ENCODE measurements at places on chromosomes 1 and 21. TPM values are rescaled to one million over a fixed set of nuclear protein-coding genes. Genes with fewer than 3 reads are reported as not detected.

OLFM3 gene
- not detected for polyA plus RNA-seq

DNA sequence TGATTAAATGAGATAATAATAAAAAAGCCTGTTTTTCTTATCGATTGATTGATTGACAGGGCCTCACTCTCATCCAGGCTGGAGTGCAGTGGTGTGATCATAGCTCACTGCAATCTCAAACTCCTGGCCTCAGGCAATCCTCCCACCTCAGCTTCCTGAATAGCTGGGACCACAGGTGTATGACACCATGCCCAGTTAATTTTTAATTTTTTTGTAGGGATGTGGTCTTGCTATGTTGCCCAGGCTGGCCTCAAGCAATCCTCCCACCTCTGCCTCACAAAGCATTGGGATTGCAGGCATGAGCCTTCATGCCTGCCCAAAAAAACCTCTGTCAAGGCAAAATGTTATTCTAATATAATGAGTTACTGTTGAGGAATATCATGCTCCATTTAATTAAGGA lies 346.4 kb upstream of the DAB1 start:
- DNase-seq: no peak
- H3K36me3 ChIP-seq: no peaks in the 10 kb centered on the region
- H3K27ac ChIP-seq: no peak overlapping the region
- no peak overlapping the region for H3K4me3 ChIP-seq

GRCh38 chr1:116386042-116386441 lies 13.0 kb downstream of the ATP1A1 start:
- no peaks in the 10 kb centered on the region for H3K27me3 ChIP-seq
- no peak overlapping the region for H3K27ac ChIP-seq
- peaks cover 74% of the 10 kb centered on the region for H3K36me3 ChIP-seq
- H3K4me1 ChIP-seq: peaks cover 11% of the 10 kb centered on the region
- DNase-seq: no peak
- no peak overlapping the region for H3K4me3 ChIP-seq

DNA sequence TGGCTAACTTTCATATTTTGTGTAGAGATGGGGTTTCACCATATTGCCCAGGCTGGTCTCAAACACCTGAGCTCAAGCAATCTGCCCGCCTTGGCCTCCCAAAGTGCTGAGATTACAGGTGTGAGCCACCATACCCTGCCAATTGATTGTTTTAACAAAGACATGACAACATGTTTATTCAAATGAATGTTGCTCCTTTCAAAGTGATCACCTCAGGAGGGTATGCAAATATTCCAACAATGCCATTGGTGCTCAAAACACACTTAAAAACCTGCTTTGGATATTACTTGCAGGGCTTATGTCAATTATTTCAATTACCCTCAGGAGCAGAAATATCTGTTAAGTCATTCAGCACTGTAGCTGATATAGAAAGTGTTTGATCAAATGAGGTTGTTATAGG lies 7.9 kb downstream of the LAX1 start:
- H3K4me3 ChIP-seq: no peak overlapping the region
- no peak for DNase-seq
- H3K27ac ChIP-seq: no peak overlapping the region
- peaks cover 15% of the 10 kb centered on the region for H3K4me1 ChIP-seq

DNA sequence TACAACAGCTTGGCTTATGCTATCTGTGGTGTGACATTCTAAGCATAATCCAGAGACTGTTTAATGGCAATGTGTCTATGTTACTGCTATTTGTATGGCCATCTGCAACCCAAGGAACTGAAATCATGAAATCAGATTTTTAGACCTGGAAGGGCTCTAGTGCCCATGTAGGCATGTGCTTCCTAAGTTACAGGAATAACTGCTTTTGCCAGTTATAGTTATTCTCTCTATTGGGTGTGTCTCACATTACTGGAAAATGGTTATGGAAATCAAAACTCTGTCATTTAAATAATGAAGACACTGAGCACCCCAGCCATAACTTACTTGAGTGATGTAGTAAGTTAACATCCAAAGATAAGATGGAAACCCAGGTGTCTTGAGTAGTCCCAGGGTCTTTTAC lies 12.6 kb upstream of the JUN start:
- H3K36me3 ChIP-seq: no peaks in the 10 kb centered on the region
- DNase-seq: no peak
- H3K27ac ChIP-seq: no peak overlapping the region
- no peaks in the 10 kb centered on the region for H3K27me3 ChIP-seq

RAB29 gene
- polyA plus RNA-seq: 31.5 TPM

SUSD4 gene
- polyA plus RNA-seq: 0.50 TPM
